Osteocyte (in vitro differentiated cells): ENCODE measurements at places on chromosomes 5 and 9. TPM values are rescaled to one million over a fixed set of nuclear protein-coding genes. Genes with fewer than 3 reads are reported as not detected.
A peak's percentile ranks its signal among the peaks of the same experiment; 100 is the strongest.

- DNase-seq = no peak
- H3K27ac ChIP-seq = peak overlapping the region; percentile 78
- no peaks in the 10 kb centered on the region for H3K27me3 ChIP-seq
Observed at GRCh38 chr5:66958201-66958979, 238.2 kb downstream of the CD180 start.

DNA sequence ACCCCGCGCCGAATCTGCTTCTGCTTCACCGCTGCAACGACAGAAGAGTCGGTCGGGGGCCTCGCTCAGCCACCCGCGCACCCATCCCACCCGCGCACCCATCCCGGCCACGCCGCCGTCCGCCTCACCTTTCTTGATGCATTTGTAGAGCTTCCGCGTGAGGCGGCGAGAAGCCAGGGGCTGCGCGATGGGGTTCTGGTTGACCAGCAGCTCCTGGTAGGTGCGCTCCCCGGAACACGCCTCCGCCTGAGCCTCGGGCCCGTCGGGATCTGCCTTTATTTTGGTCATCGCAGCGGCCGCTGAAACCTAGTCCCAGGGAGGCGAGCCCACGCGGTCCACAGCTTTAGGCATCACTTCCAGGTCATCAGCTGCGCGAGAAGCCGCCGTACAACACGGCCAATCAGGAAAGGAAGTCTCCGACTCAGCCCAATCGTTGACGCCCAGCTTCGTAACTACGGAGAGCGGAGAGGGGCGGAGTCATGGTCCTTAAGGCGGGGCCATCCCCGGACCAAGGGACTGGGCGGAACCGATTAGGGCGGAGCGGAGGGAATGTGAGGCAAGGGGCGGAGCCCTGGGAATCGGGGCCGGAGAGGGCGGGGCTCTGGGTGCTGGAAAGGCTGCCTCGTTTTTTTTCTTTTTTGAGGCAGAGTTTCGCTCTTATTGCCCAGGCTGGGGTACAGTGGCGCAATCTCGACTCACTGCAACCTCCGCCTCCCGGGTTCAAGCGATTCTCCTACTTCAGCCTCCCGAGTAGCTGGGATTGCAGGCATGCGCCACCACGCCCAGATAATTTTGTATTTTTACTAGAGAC, at the start of gene NHP2:
TSS of gene NHP2 (minus strand) at position 356 of the 811 bp plus-strand sequence. CDS start at position 288, 68 bp downstream.
- peaks cover 7% of the 10 kb centered on the region for H3K36me3 ChIP-seq
- no peaks in the 10 kb centered on the region for H3K27me3 ChIP-seq
- peak; percentile 99 for DNase-seq
- H3K4me1 ChIP-seq = peaks cover 18% of the 10 kb centered on the region

DNA sequence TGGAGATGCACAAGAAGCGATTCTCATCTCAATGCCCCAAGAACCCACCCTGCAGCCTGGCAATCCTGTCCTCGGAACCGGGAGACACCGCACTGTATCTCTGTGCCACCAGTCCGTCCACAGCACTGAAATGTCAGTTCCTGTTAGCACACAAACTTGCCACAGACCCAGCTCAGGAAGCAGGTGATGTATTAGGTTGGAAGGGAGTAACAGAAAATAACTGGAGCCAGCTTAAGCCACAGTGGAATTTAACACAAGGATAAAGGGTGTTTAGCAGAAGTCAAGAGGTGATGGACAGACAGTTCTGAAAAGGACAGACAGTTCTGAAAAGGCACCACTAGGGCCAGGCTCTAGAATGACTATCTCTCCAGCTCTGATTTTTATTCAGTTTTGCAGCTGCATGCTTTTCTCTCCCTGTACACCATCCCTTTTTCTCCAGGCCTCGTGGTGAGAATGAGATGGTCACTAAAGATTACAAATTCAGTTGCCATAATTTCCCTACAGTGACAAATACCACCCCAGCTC, 114.4 kb downstream of the ANKRD18B start:
- H3K36me3 ChIP-seq = no peaks in the 10 kb centered on the region
- no peaks in the 10 kb centered on the region for H3K4me1 ChIP-seq
- DNase-seq = no peak
- peaks cover 90% of the 10 kb centered on the region for H3K27me3 ChIP-seq
- H3K4me3 ChIP-seq = no peak overlapping the region

GRCh38 chr5:156707750-156708149, 142.3 kb upstream of the PPP1R2B start:
- DNase-seq = no peak
- H3K4me3 ChIP-seq = no peak overlapping the region
- peaks cover 1% of the 10 kb centered on the region for H3K4me1 ChIP-seq
- no peaks in the 10 kb centered on the region for H3K36me3 ChIP-seq
- no peak overlapping the region for H3K27ac ChIP-seq

DNA sequence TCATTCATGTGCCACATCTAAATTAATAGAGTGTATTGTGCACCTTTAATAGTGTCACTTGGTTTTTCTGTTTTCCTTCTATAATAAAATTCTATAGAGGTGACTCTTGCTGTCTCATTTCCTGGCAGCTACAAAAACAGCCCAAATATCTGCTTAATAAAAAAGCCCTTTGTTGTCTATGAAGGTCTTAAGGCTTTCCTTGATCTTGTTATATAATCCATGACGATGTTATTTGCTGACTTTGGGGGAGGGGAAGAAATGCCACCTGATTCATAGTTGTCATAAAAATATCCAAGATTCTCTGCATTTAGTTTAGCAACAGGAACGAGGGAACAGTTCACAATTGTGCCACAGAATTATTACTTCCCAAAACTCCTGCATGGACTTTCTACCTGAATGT, 31.3 kb downstream of the CPEB4 start:
- peaks cover 19% of the 10 kb centered on the region for H3K36me3 ChIP-seq
- DNase-seq = no peak
- H3K4me3 ChIP-seq = no peak overlapping the region
- no peaks in the 10 kb centered on the region for H3K27me3 ChIP-seq

DNA sequence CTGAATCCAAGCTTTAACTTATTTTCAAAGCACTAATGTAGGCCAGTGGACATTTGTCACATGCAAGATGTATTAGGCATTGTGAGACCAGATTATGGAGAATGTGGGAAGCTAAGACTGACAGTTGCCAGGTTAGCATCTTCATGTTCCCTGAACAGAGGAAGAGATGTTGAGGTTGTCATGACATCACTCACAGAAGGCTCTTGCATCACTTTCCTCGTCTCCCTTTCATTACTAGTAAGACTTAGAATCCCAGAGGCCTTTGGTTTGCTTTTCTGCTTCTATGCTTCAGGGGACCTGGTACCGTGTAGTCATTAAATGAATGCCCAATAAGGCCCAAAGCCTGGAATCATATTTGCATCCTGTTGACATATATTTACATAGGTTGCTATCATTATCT, 76.4 kb upstream of the RPS23 start:
- no peaks in the 10 kb centered on the region for H3K27me3 ChIP-seq
- H3K27ac ChIP-seq = no peak overlapping the region
- H3K36me3 ChIP-seq = no peaks in the 10 kb centered on the region
- no peak overlapping the region for H3K4me3 ChIP-seq
- DNase-seq = no peak
- H3K4me1 ChIP-seq = peaks cover 20% of the 10 kb centered on the region

DNA sequence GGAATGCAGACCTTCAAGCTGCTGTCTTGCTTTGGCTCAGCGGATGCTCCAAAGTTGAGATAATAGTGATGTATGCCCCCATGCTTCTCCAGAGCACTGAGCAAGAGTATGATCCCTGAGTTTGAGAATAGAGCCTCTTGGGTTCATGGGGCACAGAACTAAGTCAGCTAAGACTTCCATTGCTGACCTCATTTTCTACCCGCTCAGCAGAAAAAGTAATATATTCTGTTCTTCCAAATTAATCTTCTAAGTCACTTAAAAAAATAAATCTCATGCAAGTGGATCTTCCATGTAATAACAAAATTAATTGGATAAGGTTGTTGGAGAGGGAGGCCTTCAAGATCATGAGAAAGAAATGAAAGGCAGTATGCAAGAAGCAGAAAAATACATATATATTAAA, 483.9 kb downstream of the DNAH5 start:
- H3K4me3 ChIP-seq = no peak overlapping the region
- no peak for DNase-seq
- H3K27me3 ChIP-seq = no peaks in the 10 kb centered on the region
- no peaks in the 10 kb centered on the region for H3K36me3 ChIP-seq
- no peak overlapping the region for H3K27ac ChIP-seq

- H3K36me3 ChIP-seq = no peaks in the 10 kb centered on the region
- DNase-seq = no peak
- H3K27ac ChIP-seq = no peak overlapping the region
- H3K27me3 ChIP-seq = no peaks in the 10 kb centered on the region
- no peak overlapping the region for H3K4me3 ChIP-seq
Observed at GRCh38 chr5:151085517-151086041, 4.7 kb upstream of the TNIP1 start.

DNA sequence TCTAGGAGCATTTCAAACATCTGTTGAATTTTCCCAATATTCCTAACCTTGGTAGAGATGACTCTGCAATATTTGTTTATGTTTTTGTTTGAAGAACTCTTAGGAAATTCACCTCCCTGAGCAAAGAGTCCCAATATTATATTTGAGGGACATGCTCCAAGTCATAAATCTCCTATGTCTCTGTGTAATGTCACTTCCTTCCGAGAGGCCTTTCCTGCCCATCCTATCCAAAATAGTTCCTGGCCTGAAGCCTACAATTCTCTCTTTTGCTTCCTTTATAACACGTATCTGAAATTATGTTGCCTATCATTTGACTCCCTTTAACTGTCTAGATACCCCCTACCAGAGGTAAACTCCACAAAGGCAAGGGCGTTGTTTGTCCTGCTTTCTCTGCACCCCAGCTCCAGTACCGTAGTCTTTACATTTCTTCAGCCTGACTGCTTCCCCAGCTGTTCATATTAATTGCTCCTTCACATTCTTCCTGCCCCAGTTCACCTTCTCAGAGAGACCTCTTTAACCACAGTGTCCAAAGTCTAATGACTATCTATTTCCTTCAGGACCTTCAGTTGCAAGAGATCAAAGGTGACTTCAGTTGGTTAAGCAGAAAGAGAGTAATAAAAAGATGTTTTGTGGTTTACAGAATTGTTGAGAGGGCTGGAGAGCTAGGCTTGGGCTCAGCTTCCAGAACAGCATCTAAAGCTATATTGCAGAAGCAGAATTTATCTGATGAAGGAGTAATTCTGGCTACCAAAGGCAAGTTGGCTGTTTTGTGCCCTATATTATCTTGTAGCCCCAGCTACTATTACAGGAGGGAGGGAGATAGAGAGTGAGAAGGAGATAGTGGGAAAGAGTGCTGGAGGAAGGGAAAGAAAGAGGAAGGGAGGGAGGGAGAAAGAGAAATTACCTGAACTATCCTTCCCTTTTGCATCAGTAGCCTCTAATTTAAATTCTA, 109.3 kb upstream of the TMEM161B start:
- H3K27me3 ChIP-seq = no peaks in the 10 kb centered on the region
- H3K27ac ChIP-seq = no peak overlapping the region
- no peaks in the 10 kb centered on the region for H3K4me1 ChIP-seq
- no peaks in the 10 kb centered on the region for H3K36me3 ChIP-seq
- DNase-seq = no peak

GRCh38 chr5:111784491-111785181, 27.6 kb upstream of the NREP start:
- DNase-seq = no peak
- peak overlapping the region; percentile 89 for H3K27ac ChIP-seq
- peaks cover 7% of the 10 kb centered on the region for H3K36me3 ChIP-seq
- no peaks in the 10 kb centered on the region for H3K27me3 ChIP-seq

DNA sequence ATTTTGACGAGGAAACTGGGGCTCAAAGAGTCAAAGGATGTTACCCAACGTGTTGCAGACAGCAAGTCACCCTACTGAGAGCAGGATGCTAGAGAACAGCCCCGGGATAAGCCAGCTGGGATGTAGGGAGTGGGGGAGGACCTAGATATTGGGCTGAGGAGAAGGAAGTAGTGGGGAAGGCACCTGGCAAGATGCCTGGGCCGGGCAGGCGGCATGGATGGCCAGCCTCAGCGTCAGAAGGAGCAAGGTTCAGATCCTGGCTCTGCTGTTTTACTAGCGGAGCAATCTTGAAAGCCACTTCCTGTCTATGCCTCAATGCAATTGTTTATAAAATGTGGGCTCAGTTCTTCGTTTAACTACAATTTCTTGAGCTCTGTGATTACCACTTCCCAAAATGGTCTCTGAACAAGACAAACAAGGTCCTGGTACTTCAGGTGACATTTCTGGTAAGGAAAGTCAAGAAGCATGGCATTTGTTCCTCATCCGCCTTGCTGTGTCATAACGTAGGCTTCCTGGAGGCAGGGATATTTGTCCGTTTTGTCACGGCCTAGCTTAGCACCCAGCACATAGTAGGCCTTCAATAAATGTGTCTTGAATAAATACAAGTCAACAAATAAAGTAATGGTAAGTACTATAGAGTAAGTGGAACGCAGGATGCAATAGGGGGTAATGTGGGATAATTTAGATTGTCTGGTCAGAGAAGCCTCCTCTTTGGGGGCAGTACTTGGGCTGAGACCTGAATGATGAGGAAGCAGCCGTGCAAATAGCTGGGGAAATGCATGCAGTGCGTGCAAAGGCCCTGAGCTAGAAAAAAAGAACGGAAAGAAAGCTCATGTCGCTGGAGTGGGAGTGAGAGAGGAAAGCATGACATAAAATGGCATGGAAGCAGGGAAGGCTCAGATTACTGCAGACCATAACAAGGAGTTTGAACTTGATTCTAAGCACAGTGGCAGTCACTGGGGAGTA, 70.5 kb downstream of the SMIM23 start:
- H3K27ac ChIP-seq = no peak overlapping the region
- DNase-seq = peak; percentile 53
- H3K36me3 ChIP-seq = peaks cover 22% of the 10 kb centered on the region
- H3K27me3 ChIP-seq = no peaks in the 10 kb centered on the region

DNA sequence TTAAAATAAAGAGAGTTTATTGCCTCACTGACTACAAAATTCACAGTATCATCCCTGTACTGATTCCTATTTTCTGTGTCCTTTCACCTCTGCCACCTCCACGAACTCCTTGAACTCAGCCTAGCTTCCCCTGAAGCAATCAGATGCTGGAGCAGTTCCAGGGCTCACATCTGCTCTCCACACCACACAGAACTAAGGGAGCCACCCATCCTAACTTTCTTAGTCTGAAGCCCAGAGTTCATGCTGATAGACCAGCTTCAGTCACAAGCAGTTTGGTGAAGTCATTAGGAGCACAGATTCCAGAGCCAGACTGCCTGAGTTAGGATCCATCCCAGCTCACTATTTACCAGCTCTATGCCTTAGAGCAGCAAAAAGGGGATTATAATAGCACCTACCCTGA, 15.6 kb upstream of the EPB41L4A start:
- no peak overlapping the region for H3K4me3 ChIP-seq
- no peaks in the 10 kb centered on the region for H3K4me1 ChIP-seq
- H3K27me3 ChIP-seq = peaks cover 20% of the 10 kb centered on the region
- no peaks in the 10 kb centered on the region for H3K36me3 ChIP-seq
- H3K27ac ChIP-seq = no peak overlapping the region

- H3K27me3 ChIP-seq = no peaks in the 10 kb centered on the region
- H3K4me1 ChIP-seq = peaks cover 30% of the 10 kb centered on the region
- no peak overlapping the region for H3K27ac ChIP-seq
- no peaks in the 10 kb centered on the region for H3K36me3 ChIP-seq
- H3K4me3 ChIP-seq = no peak overlapping the region
- DNase-seq = no peak
Observed at GRCh38 chr5:145979270-145980223, 43.2 kb downstream of the SH3RF2 start.

PCDHB13 gene
- total RNA-seq = 2.2 and 2.4 TPM in 2 replicates

PWWP2A gene
- 21.9 and 22.3 TPM in 2 replicates for total RNA-seq

PCDHB16 gene
- total RNA-seq = 9.0 and 10.8 TPM in 2 replicates

GMCL2 gene
- total RNA-seq = not detected in 2 replicates
